GM23338 (cell line): ENCODE measurements at places on chromosomes 1 and 21.

GRCh38 chr1:181185461-181185860, 97.0 kb downstream of the IER5 start:
- DNase-seq = no peak

DNA sequence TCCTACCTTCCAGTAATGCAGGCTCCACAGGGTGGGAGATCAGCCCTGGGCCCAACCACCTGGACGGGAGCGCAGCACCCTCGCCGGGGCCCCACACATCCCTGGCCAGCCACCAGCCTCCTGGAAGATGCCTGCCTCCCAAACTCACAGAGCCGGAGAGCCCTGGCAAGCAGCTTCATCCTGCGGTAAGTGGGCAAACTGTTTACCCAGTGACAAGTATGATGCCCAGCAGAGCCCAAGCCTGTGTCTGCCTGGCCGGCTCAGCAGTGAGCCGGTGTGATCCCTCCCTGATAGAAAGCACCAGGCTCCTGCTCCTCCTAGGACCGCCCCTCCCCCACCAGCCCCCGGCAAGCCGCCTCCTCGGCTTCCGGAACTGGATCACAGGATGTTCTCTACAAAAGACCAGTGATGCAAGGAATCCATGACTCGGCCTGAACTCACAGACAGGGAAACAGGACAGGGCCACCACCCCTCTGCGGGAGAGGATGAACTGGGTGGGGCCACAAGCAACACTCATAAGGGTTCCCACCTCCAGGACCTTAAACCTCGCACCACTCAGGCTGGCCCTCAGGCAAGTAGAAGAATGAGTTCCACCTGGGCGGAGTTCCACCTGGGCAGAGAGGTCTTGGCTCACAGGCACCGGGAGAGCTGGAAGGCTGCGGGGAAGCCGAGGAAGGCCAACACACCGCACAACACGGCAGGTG, 7.9 kb downstream of the ACOT7 start:
- peak; percentile 96 for DNase-seq

DNA sequence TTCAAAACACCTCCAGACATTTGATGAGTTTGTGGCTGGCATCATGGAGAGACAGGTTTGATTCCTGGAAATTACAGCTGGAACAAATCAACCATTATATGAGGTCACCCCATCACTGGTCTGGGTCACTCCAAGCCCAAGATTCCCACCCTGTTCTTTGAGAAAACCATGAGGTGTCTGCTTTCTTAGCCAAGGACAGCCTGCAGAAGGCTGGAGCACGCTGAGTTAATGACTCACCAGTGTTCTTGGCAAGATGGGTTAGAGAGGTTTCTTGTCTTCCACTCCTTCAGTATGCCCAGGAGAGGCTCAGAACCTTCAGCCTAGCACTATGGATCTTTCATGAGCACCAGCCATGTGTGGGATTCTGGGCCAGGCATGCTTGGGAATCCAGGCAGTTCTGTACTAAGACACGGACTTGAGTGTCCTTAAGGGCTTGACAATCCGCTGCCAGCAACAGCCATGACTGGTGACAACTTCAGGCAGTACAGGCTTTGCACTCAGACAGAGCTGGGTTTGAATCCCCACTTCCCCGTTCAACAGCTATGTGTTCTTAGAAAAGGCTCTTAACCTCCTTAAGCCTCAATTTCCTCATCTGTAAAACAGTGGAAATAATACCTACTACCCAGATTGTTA, 43.9 kb downstream of the GRHL3 start:
- no peak for DNase-seq

DNA sequence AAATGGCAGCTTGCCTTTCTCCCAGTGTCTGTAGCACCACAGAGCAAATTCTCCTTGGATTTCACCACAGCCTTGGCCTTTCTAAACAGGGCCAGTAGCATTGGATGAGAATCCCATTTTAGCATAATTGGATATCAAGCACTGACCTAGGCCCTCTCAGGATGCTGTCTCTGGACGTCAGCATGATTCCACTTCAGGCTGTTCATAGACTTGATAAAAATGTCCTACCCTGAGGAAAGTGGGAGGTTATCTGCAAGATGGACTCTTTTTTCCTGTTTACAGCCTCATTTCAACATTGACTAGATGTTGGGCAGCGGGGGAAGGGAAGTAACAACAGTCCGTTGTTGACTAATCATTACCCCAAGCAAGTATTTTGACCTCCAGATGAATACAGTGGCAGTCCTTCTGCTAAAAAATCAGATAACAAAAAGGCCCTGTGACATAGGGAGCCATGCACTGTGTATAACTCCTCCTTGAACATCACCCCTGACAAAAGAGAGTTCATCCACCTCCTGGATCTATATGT, 5.2 kb downstream of the NPL start:
- DNase-seq = no peak

GRCh38 chr21:39288987-39289386, 24.4 kb downstream of the BRWD1 start:
- no peak for DNase-seq

DNA sequence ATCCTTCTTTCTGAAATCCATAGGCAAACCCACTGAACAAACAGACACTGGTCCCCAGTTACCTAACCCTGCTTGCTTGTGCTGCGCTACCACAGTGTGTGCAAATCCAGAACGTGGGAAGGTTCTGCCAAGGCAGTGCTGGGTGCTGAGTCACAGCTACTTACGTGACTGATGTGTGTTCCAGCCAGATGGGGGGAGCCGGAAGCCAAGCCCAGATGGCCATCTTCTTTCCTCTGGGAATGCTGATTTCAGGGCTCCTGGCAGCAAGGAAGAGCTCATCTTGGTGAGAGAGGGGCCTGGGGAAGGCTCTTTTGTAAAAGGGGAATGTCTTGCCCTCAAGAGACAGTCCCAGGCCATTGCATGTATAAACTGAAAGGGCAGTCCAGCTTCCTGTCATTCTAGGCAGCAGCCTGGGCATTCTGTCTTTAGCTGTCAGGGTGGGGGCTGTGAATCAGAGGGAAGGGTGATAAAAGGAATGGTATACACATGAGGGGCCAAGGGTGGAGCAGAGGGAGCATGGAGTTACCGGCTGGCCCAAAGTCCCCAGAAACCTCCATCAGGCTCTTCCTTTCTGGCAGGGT, 54.1 kb downstream of the CD46 start:
- no peak for DNase-seq

DNA sequence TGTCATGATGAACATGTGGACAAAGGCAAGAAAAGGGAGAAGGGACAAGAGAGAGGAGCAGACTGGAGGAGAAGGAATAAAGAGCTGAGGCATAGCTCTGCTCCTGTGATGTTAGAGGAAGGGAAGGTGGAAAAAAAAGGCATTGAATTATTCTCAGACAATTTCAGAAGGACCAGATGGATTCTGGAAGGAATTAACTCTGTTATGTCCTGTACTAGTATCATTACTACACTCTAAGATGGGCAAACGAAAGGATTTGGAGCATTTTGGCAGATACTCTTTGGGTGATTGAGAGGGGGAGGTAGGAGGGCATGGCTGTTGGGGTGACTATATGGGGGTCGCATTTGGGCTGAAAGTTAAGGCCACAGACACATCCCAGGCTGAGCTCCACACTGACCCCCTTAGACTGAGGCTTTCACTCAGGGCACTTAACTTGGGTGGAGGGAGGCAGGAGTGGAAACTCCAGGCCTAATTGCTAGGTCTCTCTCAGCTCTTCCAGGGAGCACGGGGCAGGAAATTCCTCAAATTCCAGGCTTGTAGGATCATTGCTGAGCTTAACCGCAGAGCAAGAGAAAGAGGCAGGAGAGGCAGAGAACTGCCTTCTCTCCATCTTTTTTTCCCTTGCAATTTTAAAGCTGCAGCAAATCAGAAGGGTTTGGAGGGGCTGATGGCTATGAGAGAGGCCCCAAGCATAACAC, 25.9 kb downstream of the KIRREL1 start:
- DNase-seq = peak; percentile 94
